ENCODE measurements at places on chromosomes 7 and 10.
A peak's percentile ranks its signal among the peaks of the same experiment; 100 is the strongest.

DNA sequence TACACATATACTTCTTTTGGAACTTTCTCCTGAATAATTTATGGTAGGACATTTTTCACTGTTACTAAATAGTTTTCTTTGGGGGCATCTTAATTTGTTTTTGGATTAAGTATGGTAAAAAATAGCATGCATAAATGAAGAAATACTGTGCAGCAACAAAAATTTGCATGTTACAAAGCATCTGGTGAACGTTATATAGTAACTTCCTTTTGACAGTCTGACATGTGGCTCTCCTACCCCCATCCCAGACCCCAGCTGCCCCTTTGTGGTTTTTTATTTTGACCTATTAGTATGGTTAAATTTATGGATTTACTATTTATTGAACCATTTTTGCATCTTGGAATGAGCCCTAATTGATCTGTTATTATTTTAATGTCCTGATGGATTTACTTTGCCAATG, 9.9 kb downstream of the TASOR2 start:
- no peak for DNase-seq

GRCh38 chr7:102208826-102209225, 77.8 kb upstream of the SH2B2 start:
- DNase-seq = no peak

DNA sequence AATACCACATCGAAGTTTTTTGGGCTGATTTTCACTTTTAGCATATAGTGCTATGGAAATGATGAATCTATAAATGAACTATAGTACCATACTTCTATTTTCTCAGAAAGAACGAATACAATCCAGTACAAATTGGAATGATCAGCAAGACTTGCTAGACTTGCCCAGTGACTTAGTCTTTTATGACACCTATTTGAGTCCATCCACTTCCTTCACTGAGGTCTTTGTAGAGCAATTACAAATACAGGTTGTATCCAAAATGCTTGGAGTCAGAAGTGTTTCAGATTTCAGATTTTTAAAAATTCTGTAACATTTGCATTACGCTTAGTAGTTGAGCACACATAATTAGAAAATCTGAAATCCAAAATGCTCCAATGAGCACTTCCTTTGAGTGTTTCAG, 104.3 kb downstream of the NRBF2 start:
- no peak for DNase-seq

- DNase-seq = no peak
These were observed 326.0 kb upstream of the NPSR1 start for GRCh38 chr7:34332006-34332405.

- DNase-seq = no peak
These were observed 16.2 kb upstream of the SCIN start for GRCh38 chr7:12554351-12554750.

- DNase-seq = no peak
These were observed 5.7 kb downstream of the GATA3 start for GRCh38 chr10:8060010-8060703.

- no peak for DNase-seq
These were observed 38.2 kb downstream of the FAM53B start for GRCh38 chr10:124705817-124706461.

DNA sequence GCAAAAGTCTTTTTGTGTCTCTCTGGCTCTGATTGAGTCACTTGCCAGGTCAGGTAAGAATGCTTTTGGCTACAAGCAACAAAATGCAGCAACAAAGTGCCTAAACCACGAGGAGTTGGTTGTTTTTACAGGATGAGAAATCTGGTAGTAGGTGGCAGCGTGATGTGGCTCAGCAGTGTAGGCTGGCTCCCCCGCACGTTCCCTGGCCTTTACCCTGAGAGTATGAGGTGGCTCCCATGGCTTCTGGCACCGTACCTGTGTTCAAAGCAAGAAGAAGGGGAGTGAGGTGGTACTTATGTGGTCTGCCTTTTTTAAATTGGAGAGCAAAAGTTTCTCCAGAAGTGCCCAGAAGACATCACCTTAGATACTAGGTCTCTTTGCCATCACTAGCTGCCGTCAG, 11.7 kb downstream of the PRKRIP1 start:
- no peak for DNase-seq

DNA sequence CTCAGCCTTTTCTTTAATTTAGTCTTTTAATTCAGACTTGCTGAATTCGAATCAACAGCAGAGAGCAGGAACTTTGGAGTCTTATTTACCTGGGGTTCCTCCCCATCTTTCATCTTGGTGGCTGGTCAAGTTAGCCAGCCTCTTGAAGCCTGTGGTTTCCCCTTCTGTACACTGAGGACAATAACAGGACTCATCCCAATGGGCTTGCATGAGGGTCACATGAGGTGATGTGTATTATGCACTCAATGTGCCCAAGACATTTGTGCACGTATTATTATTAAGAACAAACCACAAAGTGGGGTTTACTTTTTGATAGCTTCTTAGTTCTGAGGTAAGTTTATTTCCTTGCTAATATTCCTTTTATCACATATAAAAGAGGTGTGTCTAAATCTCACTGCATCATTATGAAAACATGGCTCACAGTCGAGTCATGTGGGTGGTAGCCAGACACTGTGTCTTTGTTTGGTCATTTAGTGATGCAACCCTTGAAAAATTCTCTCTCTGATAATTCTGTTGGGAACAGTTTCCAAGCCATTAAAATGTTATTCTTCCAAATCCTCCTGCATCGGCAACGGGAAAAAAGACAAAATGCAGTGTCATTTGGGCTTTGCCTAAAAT, 86.5 kb upstream of the GRB10 start:
- no peak for DNase-seq

- no peak for DNase-seq
These were observed 75.5 kb upstream of the TRIL start for GRCh38 chr7:29033584-29033983.

- DNase-seq = no peak
These were observed 27.0 kb downstream of the COL1A2 start for GRCh38 chr7:94421681-94422080.

DNA sequence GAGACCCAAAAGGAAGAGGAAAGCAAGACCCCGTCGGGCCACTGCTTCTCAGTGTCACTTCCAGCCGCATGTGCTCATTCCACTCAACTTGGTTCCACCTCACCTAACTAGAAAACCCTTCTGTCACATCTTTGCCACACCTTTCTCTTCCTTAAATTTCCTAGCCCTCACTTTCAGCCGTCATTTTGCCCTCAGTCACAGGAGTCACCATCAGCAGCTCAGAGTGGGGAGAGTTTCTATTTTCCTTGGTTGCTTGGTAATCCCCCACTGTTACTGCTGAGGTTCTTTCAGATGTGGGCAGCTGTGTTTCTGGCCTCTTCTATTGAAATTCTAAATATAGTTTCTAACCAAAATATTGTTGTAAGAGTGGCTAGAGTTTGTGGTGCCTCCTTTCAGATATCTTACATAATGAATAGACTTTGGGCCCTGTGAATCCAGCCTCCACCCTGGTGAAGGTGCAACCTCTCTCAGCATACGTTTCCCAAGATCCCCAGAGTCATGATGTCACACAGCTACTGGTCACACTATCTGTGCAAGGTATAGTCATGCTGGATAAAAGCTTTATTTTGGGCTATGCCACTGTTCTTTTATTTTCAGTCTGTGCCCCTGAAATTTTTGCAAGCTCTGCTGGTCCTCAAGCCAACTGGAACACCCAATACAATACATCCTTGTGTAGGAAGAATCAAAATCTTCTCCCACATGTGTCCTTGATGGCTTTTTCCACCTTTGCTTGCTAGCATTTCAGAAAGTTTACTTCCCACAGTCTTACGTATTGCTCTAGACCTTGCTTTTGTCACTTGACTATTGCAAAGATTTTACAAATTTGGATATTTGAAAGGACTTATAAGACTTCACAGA, 9.2 kb downstream of the AGBL3 start:
- DNase-seq = no peak

DNA sequence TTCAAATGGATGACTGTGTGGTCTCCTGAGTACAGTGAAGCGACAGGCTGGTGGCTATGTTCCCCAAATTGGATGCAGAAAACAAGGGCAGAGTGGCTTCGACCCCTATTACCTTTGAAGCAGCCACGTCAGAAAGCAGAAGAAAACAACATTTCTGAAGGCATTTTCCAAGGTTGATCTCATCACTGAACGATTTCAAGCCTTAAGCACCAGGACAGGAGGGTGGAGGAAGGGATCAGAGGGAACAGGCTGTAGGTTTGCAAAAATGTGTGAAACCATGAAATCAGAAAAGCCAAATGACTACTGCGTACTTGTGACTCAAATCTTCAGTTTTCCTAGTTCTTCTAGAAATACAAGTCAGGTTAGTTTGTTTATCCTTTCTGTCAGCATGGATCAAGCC, 181.0 kb upstream of the TMEM106B start:
- DNase-seq = peak; percentile 49

DNA sequence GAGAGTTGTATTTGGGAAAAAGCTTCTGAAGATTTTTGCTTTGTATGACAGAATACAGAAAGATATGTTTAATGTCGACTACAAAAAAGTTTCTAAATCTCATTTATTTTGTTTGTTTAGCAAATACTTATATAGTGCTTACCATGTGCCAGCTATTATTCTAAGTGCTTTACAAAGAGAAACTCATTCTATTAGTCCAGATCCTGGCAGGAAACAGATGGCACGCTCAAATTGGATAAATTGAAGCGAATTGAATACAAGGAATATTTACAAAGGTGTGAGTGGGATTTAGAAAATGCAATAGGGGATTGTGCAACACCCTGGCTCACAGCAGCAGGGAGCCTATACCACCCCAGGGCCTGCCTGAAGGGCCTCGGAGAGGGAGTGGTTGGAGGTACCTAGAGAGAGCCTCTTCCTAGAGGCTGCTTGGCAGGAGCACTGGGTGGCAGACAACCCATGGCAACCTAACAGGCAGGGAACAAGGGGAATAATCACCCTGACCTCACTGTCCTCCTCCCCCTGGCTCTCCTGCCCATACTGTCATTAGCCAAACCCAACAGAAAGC, 27.6 kb upstream of the FAM204A start:
- DNase-seq = no peak

DNA sequence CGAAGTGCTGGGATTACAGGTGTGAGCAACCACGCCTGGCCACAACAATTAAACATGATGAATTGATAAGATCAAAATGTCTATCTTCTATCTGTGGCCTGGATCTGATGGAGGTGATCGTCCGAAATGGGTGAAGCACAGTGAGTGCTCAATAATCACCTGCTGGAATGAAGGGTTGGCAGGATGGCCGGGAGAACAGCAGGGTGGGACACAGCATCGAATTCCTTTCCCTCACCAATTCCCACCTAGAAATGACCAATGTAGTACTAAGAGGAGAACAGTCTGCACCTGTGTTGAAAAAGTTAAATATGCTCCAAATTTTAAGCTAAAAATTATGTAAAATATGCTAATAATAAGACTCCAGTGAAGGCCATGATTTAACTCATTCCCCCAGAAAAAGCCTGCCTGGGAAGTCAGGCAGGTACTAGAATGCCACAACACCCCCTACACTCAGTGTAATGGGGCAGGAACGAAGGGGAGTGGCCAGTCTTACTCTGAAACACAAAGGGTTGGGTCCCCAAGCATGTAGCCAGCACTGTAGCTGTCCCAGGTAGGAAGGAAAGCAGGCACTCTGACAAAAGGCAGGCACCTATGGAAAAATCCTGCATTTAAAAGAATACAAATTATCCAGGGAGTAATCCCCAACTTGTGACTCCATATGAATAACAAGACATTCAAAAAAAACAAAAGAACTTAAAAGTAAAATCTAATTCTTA, 110.3 kb downstream of the VPS41 start:
- peak; percentile 82 for DNase-seq

All from endodermal cell (in vitro differentiated cells).